ELF-1 (cell line): ENCODE measurements at places on chromosomes 16 and 17.

- DNase-seq, result peak; percentile 74
Observed at GRCh38 chr16:10629592-10629963, 49.2 kb upstream of the EMP2 start.

GRCh38 chr17:37713624-37714023, 31.2 kb downstream of the HNF1B start:
- no peak for DNase-seq

DNA sequence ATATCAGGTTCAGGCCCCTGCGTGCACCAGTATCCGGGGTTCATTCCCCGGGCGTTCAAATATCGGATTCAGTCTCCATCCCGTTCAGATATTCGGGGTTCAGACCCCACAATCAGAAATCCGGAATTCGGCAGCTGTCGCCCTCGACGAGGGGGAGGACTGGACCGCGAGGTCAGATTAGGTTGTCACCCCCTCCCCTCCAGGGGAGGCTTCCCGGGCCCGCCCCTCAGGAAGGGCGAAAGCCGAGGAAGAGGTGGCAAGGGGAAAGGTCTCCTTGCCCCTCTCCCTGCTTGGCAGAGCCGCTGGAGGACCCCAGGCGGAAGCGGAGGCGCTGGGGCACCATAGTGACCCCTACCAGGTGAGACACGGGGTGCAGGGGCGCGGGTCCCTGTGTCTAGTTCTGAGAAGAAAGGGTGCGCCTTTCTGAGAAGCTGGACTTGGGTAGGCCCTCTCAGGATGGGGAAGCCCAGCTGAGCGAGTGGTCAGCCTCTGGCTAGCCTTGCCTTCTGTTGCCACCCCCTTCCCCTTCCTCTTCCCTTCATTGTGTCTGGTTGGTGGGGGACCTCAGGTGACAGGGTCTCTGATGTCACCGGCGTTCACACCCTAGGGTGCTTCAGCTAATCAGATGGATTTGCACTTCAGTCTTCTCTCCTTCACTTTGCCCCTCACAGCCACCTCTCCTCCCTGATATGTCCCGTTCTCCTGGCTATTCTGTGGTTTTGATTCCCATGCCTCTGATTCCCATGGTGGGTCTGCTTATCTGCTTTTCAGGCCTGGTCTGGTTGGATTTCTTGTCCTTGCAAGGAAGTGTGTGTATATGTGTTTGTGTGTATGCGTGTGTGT, 844 bp downstream of the TAOK2 start:
- peak; percentile 26 for DNase-seq

GRCh38 chr16:80718480-80719220, 85.7 kb downstream of the CDYL2 start:
- DNase-seq, result peak; percentile 1

DNA sequence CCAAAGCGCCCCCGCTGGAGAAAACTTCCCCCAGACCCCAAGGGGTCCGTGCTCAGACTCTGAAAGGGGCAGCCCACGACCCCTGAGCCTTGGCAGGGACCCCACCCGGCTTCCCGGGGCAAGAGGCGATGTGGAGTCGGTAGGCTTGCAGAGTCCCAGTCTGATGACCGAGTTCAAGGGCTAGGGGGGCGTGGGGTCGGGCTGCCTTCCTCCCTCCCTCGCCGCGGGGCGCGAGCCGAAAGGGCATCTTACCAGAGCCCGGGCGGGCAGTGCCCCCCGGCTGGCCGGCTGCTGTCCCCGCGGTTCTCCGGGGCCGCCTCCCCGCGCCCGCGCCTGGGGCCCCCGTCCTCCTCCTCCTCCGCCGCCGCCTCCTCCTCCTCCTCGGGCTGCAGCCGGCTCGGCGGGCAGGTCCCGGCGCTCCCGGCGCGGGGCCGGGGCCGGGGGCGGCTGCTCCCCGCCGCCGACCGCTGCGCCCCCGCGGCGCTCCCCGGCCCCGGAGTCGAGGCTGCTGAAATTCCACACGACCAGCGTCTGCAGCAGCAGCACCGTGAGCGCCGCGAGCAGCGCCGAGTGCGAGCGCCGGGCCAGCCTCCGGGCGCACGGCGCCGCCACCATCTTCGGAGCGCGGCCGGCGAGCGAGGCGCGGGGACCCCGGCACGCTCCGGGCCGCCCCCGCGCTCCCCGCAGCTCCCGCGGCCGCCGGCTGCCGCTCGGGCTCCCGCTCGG, 415 bp downstream of the XYLT1 start:
- DNase-seq, result no peak

- DNase-seq, result no peak
Observed at GRCh38 chr16:87201790-87202189, 115.4 kb downstream of the C16orf95 start.

DNA sequence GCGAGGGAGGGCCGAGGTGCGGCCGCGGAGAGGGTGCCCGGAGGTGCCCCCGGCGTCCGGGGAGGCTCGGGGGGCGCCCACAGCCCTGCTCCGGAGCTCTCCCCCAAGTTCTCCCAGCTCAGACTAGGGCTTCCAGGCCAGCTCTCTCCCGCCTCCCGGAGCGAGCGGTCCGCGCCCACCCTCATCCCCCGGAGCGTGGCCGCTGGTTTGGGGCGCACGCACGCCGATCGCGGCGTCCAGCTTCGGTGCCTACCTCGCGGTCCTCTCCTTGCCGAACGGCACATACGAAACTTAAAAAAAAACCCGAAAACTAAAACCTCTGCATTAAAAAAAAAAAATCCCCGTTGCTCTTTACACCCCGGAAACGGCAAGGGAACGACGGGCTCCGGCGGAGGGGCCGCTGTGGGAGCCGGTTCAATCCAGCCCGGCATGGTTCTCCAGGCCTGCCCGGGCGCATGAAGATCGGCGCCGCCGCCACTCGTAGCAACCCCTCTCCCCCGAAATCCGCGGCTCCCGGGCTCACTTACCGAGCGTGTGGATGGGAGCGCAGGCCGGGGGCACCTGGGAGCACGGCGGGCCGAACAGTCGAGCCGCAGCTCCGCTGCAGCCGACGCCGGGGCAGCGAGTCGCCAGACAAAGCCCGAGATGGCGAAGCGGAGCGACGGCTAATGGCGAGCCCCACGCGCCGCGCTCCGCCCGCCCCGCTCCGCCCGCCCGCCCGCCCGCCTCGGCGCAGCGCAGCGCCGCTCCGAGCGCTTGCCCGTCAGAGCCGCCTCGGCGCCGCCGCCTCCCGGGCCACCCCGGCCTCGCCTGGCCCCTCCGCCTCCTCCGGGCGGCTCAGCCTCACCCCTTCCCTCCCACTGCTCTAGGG, 973 bp upstream of the UBTF start:
- peak; percentile 63 for DNase-seq

DNA sequence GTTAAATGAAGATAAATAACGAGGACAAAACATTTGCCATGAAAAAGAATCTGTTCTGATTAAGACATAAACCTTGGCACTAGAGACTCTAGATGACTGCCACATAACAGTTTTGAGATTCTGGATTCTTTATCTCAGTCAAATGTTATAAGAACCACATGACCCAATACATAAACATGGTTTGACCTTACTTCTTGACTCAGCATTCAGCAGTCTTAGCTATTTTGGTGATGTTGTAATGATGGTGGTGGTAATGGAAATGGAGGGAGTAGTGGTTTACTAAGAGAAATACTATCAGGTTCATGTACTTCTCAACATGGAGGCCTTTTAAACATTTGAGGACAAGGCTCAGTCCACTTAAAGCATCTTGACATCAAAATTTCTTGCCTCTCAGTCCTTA, 925.4 kb downstream of the CDH11 start:
- no peak for DNase-seq

- no peak for DNase-seq
Observed at GRCh38 chr17:77493238-77493820, 352.6 kb downstream of the SEC14L1 start.

DNA sequence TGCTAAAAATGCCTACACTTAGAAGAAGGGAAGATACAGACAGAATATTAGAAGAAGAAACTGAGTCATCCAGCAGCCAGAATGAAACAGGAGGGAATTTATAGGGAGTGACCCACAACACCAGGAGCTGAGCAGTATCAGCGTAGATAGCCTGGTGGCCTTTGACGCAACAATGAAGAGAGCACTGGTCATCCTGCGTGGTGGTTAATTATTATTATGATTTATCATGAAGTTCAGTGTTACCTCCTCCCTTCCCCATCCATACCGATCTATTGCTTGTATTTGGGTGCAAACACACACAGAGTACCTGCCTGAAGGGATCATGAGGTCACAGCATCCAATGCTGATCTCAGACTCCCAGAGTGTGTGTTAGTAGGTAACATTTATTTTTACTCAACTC, 38.5 kb downstream of the ERCC4 start:
- DNase-seq, result no peak

DNA sequence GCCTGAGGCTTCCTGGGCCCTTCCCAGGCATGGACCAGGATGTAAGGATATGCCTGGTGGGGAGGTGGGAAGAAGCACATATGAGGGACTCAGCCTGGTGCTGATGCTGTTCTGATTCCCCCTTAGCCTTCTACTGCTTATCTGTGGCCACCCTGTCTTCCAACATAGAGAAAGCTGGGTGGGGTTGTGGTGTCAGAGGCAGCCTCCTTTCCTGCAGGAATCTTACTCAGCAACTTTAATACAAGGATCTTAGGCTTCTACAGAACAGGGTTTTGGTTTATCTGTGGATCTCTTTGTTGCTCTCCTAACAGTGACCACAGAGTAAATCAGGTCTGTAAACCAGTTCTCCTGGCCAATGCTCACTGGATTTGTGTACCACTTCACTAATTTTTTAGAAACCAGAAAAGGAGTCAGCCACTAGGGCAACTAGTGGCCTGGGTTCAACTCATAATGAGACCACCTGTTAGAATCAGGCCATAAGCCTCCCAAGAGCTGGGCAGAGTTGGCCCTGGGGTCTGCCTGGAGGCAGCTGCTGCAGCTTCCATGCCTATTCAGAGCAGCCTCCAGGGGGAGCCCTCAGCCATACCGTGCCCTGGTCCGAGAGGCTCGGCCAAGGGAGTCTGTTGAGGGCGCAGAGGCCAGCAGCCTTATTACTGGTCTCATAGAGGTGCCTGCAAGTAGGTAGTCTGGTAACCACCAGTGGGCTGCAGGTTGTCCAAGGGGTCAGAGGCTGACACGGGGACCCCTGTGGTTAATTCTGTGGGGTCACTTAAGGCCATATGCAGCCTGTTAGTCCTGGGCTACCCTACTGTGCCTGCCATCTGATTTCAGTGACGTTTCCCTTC, 7.1 kb downstream of the HAS3 start:
- peak; percentile 81 for DNase-seq

GRCh38 chr17:53088481-53088880, 734.2 kb upstream of the KIF2B start:
- DNase-seq, result no peak
